ENCODE measurements at places on chromosomes 2 and 18. TPM values are rescaled to one million over a fixed set of nuclear protein-coding genes. Genes with fewer than 3 reads are reported as not detected.

ZNF513 gene
- 26.5 TPM for total RNA-seq

GRCh38 chr18:8288472-8289195 is 320.6 kb upstream of the RAB12 start:
- peaks cover 25% of the 10 kb centered on the region for H3K4me1 ChIP-seq
- no peak overlapping the region for H3K4me3 ChIP-seq
- no peak for DNase-seq
- no peaks in the 10 kb centered on the region for H3K36me3 ChIP-seq
- no peak overlapping the region for H3K27ac ChIP-seq

GRCh38 chr2:210128961-210129360 is 42.2 kb downstream of the KANSL1L start:
- H3K4me1 ChIP-seq, result peaks cover 4% of the 10 kb centered on the region
- DNase-seq, result no peak
- H3K4me3 ChIP-seq, result no peak overlapping the region
- H3K27ac ChIP-seq, result peak overlapping the region; percentile 7
- no peaks in the 10 kb centered on the region for H3K27me3 ChIP-seq
- peaks cover 36% of the 10 kb centered on the region for H3K36me3 ChIP-seq

B4GALT6 gene
- 40.0 TPM for total RNA-seq

- H3K36me3 ChIP-seq, result peaks cover 5% of the 10 kb centered on the region
- peaks cover 4% of the 10 kb centered on the region for H3K27me3 ChIP-seq
- H3K27ac ChIP-seq, result no peak overlapping the region
- no peak overlapping the region for H3K4me3 ChIP-seq
These were observed 92.7 kb downstream of the COPS8 start for GRCh38 chr2:237178396-237178795.

COLEC11 gene
- total RNA-seq, result not detected

GRCh38 chr2:200352636-200353035 is 46.1 kb downstream of the SPATS2L start:
- peaks cover 24% of the 10 kb centered on the region for H3K4me1 ChIP-seq
- H3K27me3 ChIP-seq, result peaks cover 9% of the 10 kb centered on the region
- H3K36me3 ChIP-seq, result no peaks in the 10 kb centered on the region
- no peak overlapping the region for H3K27ac ChIP-seq

DNA sequence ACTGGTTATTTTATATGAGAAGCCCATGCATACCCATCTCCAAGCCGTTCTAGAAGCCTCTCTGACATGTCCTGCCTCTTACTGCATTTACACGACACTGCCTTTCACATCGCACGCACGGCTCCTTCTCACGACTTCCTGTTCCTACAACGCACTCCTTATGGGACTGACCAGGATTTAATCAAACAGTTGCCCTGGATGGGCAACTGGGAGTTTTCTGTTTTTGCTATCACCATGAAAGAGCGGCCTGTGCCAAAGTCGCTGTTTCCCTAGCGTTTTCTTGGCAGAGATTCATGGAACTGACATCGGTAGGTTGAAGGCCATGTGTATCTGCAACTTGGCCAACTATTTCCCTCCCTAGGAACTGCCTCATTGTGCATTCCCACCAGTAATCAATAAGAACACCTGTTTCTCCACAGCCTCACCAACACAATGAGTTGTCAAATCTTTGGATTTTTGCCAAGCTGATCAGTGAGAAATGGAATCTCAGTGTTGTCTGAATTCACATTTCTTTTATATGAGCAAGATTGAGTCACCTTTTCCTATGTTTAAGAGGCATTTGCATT is 97.2 kb upstream of the OTOS start:
- H3K27me3 ChIP-seq, result peaks cover 19% of the 10 kb centered on the region
- H3K4me3 ChIP-seq, result no peak overlapping the region
- no peak for DNase-seq

VWA3B gene
- not detected for total RNA-seq

- no peaks in the 10 kb centered on the region for H3K27me3 ChIP-seq
- H3K36me3 ChIP-seq, result no peaks in the 10 kb centered on the region
- no peak overlapping the region for H3K27ac ChIP-seq
- H3K4me3 ChIP-seq, result no peak overlapping the region
- DNase-seq, result no peak
These were observed 336.7 kb upstream of the ID2 start for GRCh38 chr2:8345200-8345599.

- no peaks in the 10 kb centered on the region for H3K4me1 ChIP-seq
- H3K27ac ChIP-seq, result no peak overlapping the region
- H3K36me3 ChIP-seq, result no peaks in the 10 kb centered on the region
- no peak overlapping the region for H3K4me3 ChIP-seq
- no peak for DNase-seq
These were observed 252.2 kb upstream of the SPHKAP start for GRCh38 chr2:228433721-228434120.

CNDP1 gene
- 0.59 TPM for total RNA-seq

DNA sequence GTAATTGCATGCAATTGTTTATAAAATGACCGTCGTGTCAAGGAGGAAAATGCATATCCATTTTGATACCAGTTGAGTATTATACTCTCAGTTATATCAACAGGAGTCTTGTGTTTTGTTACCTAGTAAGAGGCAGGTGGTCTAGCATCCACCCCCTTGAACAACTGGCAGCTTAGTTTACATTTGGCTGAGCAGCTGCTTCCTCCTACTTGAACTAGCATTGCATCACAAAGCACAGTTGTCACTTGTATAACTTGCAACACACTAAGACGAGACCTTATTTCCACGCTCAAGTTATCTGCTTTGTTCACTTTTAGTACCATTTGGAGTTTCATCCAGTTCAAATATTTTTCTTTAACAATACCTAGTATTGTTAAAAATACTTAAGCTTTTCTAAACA is 75.4 kb upstream of the UBE2E3 start:
- no peaks in the 10 kb centered on the region for H3K27me3 ChIP-seq
- H3K36me3 ChIP-seq, result no peaks in the 10 kb centered on the region
- H3K4me1 ChIP-seq, result peaks cover 19% of the 10 kb centered on the region
- no peak overlapping the region for H3K4me3 ChIP-seq
- DNase-seq, result no peak

GRCh38 chr2:34602262-34602661 is 1003.2 kb upstream of the FAM98A start:
- H3K4me3 ChIP-seq, result no peak overlapping the region
- peaks cover 3% of the 10 kb centered on the region for H3K27me3 ChIP-seq
- no peak overlapping the region for H3K27ac ChIP-seq
- H3K4me1 ChIP-seq, result no peaks in the 10 kb centered on the region
- DNase-seq, result no peak

GRCh38 chr18:58222432-58223125 is 178.6 kb downstream of the NEDD4L start:
- no peaks in the 10 kb centered on the region for H3K36me3 ChIP-seq
- no peaks in the 10 kb centered on the region for H3K27me3 ChIP-seq
- H3K4me1 ChIP-seq, result peaks cover 59% of the 10 kb centered on the region
- no peak for DNase-seq

- no peaks in the 10 kb centered on the region for H3K4me1 ChIP-seq
- no peaks in the 10 kb centered on the region for H3K27me3 ChIP-seq
- H3K27ac ChIP-seq, result no peak overlapping the region
- H3K4me3 ChIP-seq, result no peak overlapping the region
- DNase-seq, result peak; percentile 59
These were observed 12.4 kb upstream of the GMCL1 start for GRCh38 chr2:69816923-69817542.

- no peak overlapping the region for H3K27ac ChIP-seq
- peaks cover 17% of the 10 kb centered on the region for H3K36me3 ChIP-seq
- H3K4me1 ChIP-seq, result no peaks in the 10 kb centered on the region
- no peak overlapping the region for H3K4me3 ChIP-seq
- DNase-seq, result no peak
- H3K27me3 ChIP-seq, result no peaks in the 10 kb centered on the region
These were observed 66.6 kb downstream of the UGGT1 start for GRCh38 chr2:128157644-128158043.

- H3K4me3 ChIP-seq, result no peak overlapping the region
- DNase-seq, result peak; percentile 31
- H3K36me3 ChIP-seq, result no peaks in the 10 kb centered on the region
These were observed 570.1 kb downstream of the PLCL1 start for GRCh38 chr2:198374375-198375082.

CTLA4 gene
- 1.3 TPM for total RNA-seq

DNA sequence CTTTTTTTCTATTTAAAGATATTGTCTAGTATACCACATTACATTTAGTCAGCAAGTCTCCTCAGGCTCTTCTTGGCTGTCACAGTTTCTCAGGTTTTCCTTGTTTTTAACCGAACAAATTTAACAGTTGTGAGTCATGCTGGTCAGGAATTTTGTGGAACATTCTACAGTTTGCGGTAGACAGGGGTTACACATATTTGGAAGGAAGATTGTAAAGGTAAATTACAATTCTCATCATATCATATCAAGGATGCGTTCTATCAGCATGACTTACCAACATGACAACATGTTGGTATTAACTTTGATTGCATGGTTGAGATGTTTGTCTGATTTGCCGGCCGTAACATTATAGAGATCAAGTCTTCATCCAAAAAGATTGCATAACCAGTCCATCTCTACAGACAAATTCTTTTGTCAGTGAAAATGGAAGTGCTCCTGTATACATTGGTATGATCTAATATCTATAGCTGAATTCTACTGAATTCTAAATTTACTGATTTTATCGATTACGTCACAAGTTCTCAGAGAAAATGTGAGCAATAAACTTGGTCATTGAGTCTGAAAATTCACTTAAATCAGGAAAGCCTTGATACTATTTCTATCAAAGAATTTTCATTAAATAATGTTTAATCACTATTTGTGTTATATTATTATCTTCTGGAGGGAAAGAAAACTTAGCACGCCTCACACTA is 664.4 kb upstream of the SLC8A1 start:
- no peaks in the 10 kb centered on the region for H3K36me3 ChIP-seq
- H3K27me3 ChIP-seq, result no peaks in the 10 kb centered on the region
- no peak overlapping the region for H3K4me3 ChIP-seq
- H3K4me1 ChIP-seq, result peaks cover 6% of the 10 kb centered on the region
- no peak for DNase-seq
- H3K27ac ChIP-seq, result no peak overlapping the region

TCF7L1 gene
- 41.8 TPM for total RNA-seq

DNA sequence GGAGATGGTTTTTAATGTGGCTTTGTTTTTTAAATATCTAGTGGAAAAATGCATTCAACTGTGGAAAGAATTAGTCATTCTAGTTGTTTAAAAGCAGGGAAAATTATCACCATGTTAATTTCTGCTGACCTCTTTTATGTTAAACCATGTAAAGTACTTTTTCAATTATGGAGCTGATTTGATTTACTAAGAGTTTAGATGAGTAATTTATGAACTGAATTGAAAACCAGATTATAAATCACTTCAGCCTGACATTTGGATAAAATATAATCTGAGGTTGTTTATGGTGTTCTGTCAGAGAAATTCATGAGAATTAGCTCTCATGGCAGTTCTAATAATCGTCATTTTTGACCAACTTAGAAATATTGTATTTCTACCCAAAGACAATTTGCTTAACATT is 11.6 kb downstream of the ITGA4 start:
- H3K4me1 ChIP-seq, result peaks cover 34% of the 10 kb centered on the region
- no peaks in the 10 kb centered on the region for H3K27me3 ChIP-seq
- H3K36me3 ChIP-seq, result peaks cover 10% of the 10 kb centered on the region
- no peak overlapping the region for H3K4me3 ChIP-seq
- H3K27ac ChIP-seq, result no peak overlapping the region
- DNase-seq, result no peak

DNA sequence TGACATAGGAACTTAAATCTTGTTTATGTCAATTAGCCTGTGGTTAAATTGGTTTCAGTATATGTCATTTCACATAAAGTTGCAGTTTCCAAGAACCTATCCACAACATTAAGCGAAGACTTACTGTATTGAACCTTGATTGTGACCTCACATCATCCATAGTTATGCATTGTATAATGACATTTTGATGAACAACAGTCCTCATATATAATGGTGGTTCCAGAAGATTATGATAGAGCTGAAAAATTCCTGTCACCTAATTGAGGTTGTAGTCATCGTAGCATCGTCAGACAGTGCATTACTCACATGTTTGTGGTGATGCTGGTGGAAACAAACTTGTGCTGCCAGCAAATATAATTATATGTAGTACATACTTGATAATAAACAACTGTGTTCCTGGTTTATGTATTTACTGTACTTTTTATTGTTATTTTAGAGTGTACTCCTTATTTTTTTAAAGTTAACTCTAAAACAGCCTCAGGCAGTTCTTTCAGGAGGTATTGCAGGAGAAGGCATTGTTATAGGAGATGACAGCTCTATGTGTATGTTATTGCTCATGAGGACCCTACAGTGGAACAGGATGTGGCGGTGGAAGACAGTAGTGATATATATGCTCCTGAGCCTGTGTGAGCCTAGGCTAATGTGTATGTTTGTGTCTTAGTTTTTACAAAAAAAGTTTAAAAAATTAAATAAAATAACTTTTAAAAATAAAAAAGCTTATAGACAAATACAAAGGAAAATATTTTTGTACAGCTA is 56.6 kb downstream of the UBE2E3 start:
- peaks cover 12% of the 10 kb centered on the region for H3K4me1 ChIP-seq
- H3K36me3 ChIP-seq, result peaks cover 9% of the 10 kb centered on the region
- H3K27ac ChIP-seq, result no peak overlapping the region
- DNase-seq, result no peak

MAL gene
- total RNA-seq, result 0.65 TPM

DNA sequence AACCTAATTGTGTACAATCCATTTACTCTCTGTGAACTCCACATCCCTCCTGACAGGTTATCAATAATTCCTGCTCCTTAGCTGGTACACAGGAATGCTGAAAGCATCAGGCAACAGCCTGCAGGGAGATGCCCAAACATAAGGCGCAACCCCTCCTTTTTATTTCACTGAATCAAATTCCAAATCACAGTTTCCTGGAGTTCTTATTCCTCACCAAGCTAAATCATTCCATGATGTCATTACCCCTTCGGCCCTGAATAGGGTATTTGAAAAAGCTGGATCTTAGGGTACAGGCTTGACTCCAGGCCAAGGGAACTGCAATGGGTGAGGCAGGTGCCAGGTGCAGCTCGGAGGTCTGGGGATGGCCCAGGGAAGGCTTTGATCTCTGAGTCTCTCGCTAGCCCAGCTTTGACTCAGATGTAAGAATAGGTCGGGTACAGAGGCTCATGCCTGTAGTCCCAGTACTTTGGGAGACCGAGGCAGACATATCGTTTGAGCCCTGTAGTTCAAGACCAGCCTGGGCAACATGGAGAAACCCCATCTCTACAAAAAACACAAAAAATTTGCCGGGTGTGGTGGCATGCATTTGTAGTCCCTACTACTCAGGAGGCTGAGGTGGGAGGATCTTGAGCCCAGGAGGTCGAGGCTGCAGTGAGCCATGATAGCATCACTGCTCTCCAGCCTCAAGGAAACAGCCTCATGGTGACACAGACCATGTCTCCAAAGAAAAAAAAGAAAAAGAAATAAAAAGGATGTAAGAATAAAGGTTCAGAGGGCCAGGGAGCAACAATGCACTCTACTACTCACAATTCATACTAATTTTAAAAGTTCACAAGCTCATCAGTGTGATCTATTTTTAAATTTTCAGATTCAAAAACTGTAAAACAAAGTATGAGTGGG is 6.8 kb downstream of the FHL2 start:
- no peaks in the 10 kb centered on the region for H3K36me3 ChIP-seq
- H3K4me3 ChIP-seq, result no peak overlapping the region
- no peak overlapping the region for H3K27ac ChIP-seq
- peaks cover 5% of the 10 kb centered on the region for H3K27me3 ChIP-seq
- peaks cover 6% of the 10 kb centered on the region for H3K4me1 ChIP-seq
